ENCODE measurements at places on chromosomes 1 and 21. TPM values are rescaled to one million over a fixed set of nuclear protein-coding genes. Genes with fewer than 3 reads are reported as not detected.

GRCh38 chr21:37367703-37368540 lies 1.3 kb downstream of the DYRK1A start:
- DNase-seq = no peak

Gene MFAP2
- 195 TPM for polyA plus RNA-seq

- DNase-seq = peak; percentile 55
Measured at GRCh38 chr21:42939582-42940413, 14.4 kb upstream of the ERVH48-1 start.

- DNase-seq = no peak
Measured at GRCh38 chr1:9718006-9718680, 66.6 kb downstream of the PIK3CD start.

DNA sequence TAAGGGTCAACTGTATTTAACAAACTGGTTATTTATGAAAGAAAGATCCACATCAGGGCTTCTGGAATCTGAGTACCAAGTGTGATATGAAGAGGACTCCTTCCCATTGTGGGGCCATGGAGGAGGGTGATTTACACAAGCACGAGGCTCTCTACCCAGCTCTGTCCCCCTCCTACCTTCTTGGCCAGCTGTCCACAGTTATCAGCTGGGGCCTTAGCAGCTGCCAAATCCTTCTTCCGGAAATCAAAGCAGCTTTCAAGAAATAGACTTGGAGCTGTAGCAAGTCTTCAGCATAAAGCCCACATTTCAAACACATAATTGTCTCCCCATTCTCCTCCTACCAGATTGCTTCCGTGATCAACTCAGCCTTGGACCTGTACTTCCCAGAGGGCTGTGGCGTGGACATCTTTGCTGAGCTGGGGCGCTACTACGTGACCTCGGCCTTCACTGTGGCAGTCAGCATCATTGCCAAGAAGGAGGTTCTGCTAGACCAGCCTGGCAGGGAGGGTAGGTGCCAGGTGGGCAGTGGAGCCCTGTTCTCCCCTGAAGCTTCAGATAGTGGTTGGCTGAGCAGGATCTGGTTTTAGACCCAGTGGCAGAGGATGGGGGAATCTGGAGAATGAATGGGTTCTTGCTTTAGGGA lies 15.5 kb downstream of the AZIN2 start:
- no peak for DNase-seq

GRCh38 chr1:195195423-195196057 lies 1412.7 kb downstream of the KCNT2 start:
- no peak for DNase-seq

Gene LCE1A
- polyA plus RNA-seq = not detected

Gene CFHR4
- polyA plus RNA-seq = not detected

DNA sequence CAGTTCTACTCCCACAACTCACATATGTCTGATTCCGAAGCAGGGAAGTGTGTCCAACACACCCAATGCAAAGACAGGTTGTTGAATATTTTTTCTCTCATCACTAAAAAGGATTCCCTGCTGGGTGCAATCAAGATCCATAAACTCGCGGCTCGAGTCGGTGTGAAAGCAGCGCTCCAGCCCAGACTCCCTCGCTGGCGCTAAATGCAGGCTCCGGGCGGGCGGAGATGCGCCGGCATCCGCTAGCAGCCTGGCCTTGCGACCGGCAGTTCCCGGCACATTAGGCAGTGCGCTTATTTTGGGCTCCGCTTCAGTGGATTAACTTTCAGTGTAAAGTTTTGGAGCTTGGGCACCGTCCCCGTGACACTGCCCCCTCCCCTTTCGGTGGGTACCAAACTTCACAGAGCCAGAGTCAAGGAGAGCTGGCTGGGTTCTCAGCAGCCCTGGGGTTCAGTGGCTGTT lies 87.7 kb upstream of the POU3F1 start:
- no peak for DNase-seq

DNA sequence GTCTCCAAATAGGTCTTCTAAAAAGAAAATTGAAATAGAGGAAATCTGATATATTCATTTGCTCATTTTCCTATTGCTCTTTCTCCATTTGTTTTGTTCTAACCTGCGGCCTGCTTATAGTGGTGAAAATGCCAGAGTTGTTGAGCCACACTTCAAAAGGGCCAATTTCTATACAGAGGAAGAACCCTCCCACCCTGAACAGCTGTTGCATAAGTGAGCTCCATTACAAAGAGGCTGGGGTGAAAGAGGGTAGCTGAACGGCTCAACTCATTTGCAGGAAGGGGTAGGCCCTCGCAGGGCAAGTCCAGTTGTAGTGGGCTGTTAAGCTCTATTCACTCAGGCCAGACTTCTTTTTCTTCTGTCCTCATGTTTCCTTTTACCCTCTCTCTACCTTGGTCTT lies 8.8 kb downstream of the ADCY10 start:
- no peak for DNase-seq

DNA sequence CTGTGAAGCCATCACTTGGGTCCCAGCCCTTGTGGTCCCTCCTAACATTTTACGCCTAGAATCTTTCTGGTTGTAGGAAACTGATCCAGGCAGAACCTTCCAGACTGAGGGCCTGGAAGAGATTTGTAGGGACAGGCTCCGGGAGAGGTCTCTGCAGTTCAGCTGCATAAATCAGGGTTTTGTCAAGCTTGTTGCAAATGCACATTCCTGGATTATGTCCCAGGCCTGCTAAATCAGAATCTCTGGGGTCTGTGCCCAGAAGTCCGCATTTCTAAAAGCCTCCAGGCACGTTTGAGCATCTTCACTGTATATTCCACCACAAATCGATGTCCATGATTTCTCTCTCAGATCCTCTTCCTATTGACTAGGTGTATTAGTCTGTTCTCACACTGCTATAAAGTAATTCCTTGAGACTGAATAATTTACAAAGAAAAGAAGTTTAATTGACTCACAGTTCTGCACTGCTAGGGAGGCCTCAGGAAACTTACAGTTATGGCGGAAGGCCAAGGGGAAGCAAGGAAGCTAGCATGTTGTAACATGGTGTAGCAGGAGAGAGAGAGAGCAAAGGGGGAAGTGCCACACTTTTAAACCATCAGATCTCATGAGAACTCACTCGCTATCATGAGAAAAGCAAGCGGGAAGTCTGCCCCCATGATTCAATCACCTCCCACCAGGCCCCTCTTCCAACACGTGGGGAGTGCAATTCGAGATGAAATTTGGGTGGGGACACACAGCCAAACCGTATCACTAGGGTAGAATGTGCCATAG lies 1.2 kb upstream of the FHAD1 start:
- peak; percentile 57 for DNase-seq

Gene RIPPLY3
- polyA plus RNA-seq = 1.9 TPM

DNA sequence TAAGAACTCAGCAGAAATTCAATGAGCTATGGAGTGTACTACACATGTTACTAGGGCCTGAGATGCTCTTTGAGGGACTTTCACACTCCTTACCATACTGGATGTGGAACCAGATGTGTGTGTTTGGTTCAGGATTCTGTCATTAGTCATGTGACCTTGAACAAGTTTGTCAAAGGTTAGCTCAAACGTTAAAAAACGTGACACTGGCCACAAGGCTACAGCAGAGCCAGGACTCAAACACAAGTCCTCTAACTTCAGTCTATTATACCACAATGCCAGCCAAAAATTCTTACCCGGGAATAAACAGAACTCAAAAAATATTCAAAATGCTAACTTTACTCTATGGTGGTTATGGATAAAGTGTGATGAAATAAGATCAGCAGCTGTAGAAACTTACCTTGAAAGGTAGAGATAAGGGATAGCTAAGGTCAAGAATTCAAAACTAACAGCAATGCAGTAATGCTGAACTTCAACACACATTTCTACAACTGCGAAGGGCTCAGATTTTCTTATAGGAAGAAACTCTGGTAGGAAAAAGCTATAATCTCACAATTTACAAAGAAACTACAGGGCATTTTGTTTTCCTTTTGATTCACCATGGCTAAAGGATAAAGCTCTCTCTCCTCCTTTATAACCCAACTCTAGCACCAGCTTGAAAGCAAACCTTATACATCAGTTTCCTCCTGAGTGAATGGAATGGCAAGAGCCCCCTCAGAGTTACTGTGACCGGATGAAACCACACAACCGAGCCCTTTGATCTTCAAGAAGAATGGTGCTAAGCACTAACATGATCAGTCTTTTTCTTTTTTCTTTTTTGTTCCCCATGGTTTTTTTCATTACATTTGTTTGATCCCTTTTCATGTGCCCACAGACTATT lies 233.9 kb downstream of the SLC45A1 start:
- DNase-seq = no peak

GRCh38 chr1:62922006-62922405 lies 138.1 kb downstream of the ATG4C start:
- no peak for DNase-seq

DNA sequence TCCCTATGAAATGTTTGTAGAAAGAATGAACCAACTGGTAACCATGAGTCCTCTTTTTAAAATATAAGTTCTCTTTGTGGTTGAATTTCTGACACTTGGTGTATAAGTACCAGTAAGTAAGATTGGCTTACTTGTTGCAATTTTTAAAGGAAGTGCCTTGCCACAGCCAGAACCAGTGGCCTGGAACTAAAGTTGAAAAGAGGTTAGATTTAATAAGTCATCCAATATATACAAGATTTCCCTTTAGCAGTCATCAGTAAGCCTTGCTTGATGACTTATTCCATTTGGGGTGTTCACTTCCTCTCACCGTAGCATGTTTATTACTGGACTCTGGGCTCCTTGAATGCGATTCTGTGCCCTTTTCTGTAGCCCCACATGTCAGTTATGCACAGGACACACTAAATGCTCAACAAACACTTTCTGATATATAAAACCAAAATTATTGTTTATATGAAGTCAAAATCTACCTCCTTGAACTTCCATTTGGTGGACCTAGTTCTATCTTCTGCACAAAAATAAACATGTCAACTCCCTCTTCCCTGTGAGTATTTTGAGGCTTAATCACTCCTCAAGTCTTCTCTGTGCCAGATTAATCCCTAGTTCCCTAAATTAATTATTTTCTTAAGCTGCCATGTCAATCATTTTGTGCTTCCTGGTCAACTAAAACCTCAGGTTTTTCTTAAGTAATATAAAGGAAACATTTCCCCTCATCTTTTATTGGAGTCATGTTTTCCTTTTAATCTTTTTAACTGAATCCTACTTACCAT lies 218.1 kb downstream of the ST6GALNAC3 start:
- DNase-seq = no peak

- DNase-seq = no peak
Measured at GRCh38 chr1:210505601-210506496, 177.1 kb downstream of the HHAT start.

DNA sequence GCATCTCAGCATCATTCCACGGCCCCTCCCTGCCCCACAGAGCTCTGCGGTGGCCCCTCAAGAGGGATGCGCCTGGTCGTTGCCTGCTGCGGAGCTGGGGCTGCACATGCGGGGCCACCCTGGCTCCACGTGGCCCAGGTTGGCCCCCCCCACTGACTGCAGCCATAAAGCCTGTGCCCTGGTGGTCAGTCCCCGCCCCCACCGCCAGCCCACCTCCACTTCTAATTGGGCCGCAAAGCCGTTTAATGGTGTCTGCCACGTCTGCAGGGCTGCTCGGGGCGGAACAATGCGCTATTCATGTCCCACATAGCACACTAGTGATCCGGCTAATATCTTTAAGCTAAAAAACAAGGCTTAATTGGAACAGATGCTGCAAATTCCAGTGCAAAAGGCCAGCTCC lies 33.5 kb upstream of the ACTRT2 start:
- no peak for DNase-seq

DNA sequence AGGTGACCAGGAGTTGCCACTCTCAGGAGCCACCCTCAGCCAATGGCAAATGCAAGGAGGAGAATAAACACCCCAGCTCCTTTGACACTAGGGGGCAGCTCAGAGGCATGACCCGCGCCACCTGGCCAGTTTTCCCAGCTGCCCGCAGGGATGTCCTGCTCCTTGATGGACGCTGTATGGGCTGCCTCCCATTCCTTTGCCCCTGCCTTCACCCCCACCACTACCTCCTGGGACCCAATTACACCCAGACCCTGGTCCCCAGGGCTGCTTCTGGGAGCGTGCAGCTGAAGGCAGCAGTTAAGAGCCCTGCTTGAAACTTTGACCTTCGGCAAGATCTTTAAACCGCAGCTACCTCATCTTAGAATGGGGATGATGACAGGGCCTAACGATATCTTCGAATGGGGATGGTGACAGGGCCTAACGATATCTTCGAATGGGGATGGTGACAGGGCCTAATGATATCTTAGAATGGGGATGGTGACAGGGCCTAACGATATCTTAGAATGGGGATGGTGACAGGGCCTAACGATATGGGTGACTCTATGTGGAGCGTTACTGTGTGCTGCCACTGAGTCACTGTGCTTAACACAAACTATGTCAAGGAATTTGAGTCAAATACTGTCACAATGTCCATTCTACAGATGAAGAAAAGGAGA lies 163.0 kb upstream of the KAZN start:
- DNase-seq = no peak

DNA sequence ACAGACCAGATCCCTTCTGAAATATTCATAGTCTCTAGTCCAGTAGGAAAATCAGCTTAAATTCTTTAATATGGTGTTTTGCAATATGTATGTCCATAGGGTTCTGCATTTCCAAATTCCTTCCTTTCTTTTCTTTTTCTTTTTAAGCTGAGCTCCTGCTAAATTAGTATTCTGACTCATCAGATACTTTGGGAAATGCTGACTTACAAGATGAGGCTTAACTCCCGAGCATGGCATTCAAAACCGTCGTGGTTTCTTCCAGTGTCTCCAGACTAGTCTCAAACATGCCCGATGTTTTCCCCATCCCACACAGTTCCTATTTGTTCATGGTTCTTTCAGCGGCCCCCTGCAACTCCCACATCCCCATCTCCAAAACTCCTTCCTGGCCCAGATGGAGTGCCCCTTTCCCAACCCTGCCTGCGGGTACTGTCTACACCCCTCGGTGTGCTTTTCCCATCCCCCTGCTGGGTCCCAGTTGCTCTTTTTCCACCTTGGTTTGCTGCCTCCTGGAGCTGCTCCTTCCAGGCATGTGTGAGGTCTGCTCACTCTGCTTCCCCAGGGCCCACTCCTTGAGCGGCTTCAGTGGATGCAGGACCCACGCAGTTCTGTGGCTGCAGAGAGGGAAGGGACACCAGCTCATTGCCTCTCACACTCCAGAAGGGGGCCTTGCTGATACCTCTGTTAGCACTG lies 19.5 kb upstream of the ETV3 start:
- no peak for DNase-seq

GRCh38 chr1:1763657-1764621 lies 14.3 kb downstream of the NADK start:
- no peak for DNase-seq

DNA sequence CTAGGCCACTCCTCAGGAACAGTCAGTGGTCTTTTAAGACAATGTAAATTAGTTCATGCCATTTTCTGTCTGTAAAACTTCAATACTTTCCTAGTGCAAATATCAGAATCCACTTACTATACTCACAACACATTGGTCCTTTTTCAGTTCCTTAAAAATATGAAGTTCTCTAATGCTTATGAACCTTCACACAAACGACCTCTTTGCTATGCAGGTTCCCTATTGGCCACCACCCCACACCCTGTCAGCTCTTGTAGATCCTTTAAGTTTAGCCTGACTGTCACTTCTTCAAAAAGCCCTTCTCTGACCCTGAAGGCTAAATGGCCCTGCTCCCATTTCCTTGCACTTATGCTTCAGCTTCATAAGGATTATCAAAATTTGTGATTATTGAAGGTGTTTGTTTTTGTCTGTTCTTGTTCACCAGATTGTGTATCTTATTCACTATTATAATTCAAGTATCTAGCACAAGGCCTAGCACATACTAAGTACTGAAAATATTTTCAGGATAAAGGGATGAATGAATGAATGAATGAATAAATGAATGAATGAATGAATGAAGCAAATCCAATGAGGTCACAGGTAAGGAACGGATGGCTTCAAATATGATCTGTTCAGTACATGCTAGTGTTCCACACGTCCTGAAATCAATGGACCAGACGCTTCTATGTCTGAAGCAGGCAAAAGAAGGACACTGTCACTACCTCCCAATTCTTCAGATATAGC lies 373.9 kb downstream of the VAV3 start:
- no peak for DNase-seq

- DNase-seq = no peak
Measured at GRCh38 chr1:247173431-247173830, 1.6 kb upstream of the ZNF124 start.

Gene LCE3A
- not detected for polyA plus RNA-seq

All from renal cortex interstitium (tissue), 15 donors.